Natural killer cell treated with Interleukin-12 subunit alpha and Interleukin-12 subunit beta and Interleukin-15 and Interleukin-18, amount 100 ng/mL, for 72 hours (primary cell): ENCODE measurements at places on chromosomes 5 and 9.

DNA sequence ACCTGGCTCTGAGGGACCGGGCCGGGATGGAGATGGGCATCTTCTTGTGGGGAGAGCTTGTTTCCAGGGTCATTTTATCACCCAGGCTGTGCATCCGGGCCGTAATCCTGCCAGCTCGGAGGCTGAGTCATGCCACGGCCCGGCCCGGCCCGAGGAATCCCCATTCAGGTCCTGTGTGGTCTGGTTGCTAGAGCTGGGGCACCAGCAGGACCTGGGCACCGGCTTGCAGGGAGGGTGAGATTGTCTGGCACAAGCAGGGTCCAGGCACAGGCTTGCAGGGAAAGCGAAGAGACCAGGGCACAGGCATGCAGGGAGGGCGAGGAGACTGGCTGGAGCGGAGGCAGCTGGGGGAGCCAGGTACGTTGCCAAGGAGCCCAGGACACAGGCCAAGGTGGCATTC lies 106.8 kb downstream of the RXRA start:
- H3K4me3 ChIP-seq, result no peak overlapping the region
- no peaks in the 10 kb centered on the region for H3K36me3 ChIP-seq
- H3K27ac ChIP-seq, result no peak overlapping the region
- DNase-seq, result no peak
- H3K27me3 ChIP-seq, result no peaks in the 10 kb centered on the region

- peak overlapping the region; percentile 24 for H3K27ac ChIP-seq
- peaks cover 21% of the 10 kb centered on the region for H3K36me3 ChIP-seq
- H3K27me3 ChIP-seq, result no peaks in the 10 kb centered on the region
These were observed 226.5 kb downstream of the DOCK8 start for GRCh38 chr9:441126-441525.

GRCh38 chr5:14489643-14490042 lies 91.9 kb upstream of the OTULINL start:
- no peak overlapping the region for H3K27ac ChIP-seq
- no peak for DNase-seq
- no peak overlapping the region for H3K4me3 ChIP-seq

GRCh38 chr9:546797-547223 lies 294.7 kb upstream of the DMRT1 start:
- H3K4me3 ChIP-seq, result no peak overlapping the region
- no peaks in the 10 kb centered on the region for H3K4me1 ChIP-seq
- no peak overlapping the region for H3K27ac ChIP-seq
- no peaks in the 10 kb centered on the region for H3K36me3 ChIP-seq

DNA sequence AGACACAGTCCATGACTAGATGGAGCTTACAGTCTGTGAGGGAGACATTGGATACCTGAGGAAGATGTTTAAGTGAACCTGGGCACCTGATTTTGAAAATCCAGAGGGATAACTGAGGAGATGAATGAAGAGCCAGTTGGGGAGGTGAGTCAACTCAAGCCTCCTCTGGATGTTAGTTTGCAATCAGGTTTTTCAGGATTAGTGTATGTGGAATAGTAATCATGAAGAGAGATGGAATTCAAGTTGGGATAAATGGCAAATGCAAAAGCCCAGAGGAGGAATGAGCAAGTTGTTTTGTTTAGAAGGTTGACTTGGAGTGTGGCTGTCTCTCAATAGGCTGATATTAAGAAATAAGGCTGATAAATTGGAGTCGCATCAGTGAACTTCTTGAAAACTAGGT lies 28.9 kb downstream of the PRDM6 start:
- no peak overlapping the region for H3K4me3 ChIP-seq
- no peak overlapping the region for H3K27ac ChIP-seq
- H3K4me1 ChIP-seq, result peaks cover 4% of the 10 kb centered on the region
- no peak for DNase-seq
- H3K27me3 ChIP-seq, result peaks cover 40% of the 10 kb centered on the region

GRCh38 chr5:90142541-90142940 lies 267.0 kb downstream of the CETN3 start:
- no peaks in the 10 kb centered on the region for H3K36me3 ChIP-seq
- no peak overlapping the region for H3K4me3 ChIP-seq
- no peaks in the 10 kb centered on the region for H3K27me3 ChIP-seq
- no peaks in the 10 kb centered on the region for H3K4me1 ChIP-seq
- no peak for DNase-seq
- H3K27ac ChIP-seq, result no peak overlapping the region

- no peaks in the 10 kb centered on the region for H3K36me3 ChIP-seq
- no peak overlapping the region for H3K4me3 ChIP-seq
- DNase-seq, result no peak
- peaks cover 3% of the 10 kb centered on the region for H3K27me3 ChIP-seq
- H3K27ac ChIP-seq, result no peak overlapping the region
These were observed 201.2 kb upstream of the CDKN2B start for GRCh38 chr9:22210262-22210661.
